Stimulated activated CD4-positive, alpha-beta T cell treated with anti-CD3 and anti-CD28 coated beads, Interleukin-1b, Interleukin-23, amount 100 ng/mL, for 24 hours (primary cell): ENCODE measurements at places on chromosomes 5 and 9.

DNA sequence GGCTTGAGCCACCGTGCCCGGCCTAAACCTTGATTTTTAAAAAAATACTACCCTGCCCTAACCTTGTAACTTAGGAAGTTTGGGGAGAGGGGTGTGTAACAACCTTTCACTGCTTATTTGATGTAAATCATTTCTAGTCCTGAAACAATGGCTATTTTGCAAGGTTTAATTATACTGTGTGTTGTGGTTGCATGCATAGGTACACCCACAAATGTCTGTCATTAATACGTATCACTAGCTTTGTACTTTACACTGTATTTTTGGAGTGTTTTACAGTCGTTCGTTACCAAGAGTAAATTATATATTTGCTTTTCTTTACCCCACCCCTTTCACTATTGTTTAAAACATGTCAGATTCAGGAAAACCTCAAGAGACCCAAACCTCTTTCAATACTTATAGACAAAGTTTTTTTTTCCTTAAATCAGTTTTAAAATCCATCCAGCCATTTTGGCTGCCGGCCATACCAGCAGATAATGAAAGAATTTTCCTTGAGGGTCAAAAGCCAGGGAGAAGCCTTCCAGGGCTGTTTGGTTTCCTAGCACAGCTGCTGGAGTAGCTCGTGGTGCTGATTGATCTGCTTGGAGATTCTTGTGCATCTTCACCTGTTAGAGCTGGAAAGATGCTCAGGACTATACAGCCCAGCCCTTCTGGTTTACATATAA, 50.7 kb downstream of the DOCK8 start:
- no peak for DNase-seq

- DNase-seq = no peak
These were observed 5.1 kb downstream of the GLRX start for GRCh38 chr5:95817430-95817829.

DNA sequence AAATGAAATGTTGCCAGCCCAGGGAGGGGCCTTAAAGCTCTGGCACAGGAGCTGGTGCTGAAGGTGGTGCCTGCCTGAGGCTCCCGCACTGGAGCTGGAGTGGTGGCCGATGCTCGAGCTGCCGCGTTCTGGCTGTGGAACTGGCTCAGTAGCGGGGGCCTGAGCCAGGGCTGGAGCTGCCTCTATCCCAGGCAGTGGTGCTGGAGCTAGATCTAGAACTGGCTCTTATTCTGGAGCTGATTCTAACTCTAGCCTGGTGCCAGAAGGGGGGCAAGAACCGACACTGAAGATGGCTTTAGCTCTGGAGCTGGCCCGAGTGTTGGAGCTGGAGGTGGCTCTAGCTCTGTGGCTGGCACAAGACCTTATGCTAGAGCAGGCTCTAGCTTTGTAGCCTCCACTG, 19.2 kb downstream of the OBP2B start:
- no peak for DNase-seq

GRCh38 chr5:66551945-66552344, 44.2 kb upstream of the MAST4 start:
- no peak for DNase-seq

- DNase-seq = no peak
These were observed 178.0 kb downstream of the RFK start for GRCh38 chr9:76216161-76216649.

DNA sequence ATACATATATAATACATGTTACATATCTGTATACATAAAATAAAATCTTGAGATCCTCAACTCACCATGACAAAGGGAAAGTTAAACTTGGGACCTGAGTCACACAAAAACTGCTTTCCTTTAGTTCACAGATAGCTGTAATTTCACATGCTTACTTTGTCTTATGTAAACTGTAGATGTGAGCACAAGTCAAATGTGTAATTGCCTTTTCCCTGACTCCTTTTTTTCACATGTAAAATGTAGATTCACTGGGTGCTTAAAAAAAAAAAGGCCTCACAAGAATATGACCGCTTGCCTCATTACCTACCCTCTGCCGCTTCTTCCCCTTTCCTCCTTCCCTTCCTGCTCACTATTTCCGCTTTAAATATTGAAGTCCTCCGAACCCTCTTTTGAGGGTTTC, 21.9 kb upstream of the FAM169A start:
- DNase-seq = no peak

- DNase-seq = peak; percentile 19
These were observed 31.4 kb upstream of the EGFL7 start for GRCh38 chr9:136631038-136632000.

GRCh38 chr5:124234022-124234769, 512.2 kb downstream of the ZNF608 start:
- DNase-seq = no peak

GRCh38 chr9:130461218-130461630, 16.5 kb downstream of the ASS1 start:
- DNase-seq = peak; percentile 72

GRCh38 chr5:3348576-3349535, 246.8 kb upstream of the IRX1 start:
- no peak for DNase-seq

GRCh38 chr5:179271428-179271734, 73.9 kb downstream of the ADAMTS2 start:
- no peak for DNase-seq

- DNase-seq = no peak
These were observed 12.9 kb downstream of the FLT4 start for GRCh38 chr5:180636403-180637075.

GRCh38 chr5:10860645-10861422, 99.8 kb upstream of the DAP start:
- no peak for DNase-seq

- no peak for DNase-seq
These were observed 80.3 kb downstream of the ENC1 start for GRCh38 chr5:74560245-74560644.

- DNase-seq = no peak
These were observed 72.4 kb upstream of the ZNF622 start for GRCh38 chr5:16538006-16538405.

DNA sequence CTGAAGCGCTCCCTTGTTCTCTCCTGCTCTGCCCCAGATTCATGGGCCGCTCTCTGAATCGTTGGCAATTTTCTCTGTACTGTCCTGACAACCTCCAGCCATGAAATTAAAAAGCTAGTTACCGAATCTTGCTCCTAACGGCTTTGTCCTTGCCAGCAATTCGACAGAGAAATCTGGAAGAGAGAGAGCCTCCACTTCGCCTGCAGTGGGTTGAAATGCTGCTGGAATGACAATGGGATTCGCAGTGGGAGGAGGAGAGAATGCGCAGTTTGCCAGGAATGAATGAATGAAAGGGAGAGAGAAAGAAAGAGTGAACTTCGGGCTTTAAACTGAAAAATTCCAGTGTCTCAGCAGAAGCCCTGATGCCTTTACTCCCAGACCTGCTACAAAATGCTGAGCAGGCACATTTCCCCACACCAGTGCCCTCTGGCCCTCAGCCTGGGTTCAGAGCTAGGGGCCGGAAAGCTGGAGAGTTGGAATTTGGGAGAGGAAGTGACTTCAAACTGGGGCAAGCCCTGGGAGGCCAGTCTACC, 11.5 kb upstream of the BOD1 start:
- DNase-seq = no peak

DNA sequence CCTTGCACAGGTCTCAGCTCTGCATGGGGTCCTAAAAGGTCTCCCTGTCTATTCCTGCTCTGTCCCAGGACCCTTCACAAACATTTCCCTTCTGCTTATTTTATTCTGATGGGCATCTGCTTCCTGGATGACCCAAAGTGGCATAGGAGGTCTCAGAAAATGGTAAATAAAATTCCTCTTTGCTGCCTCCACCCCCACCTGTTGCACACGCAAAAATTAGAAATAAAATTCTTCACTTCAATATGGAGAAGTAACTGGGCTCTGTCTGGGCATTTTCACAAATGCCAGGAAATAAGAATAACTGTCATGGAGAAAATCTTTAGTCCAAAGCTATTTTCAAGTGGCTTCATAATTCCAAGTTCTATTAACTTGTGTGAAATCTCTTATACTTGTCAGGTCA, 106.6 kb upstream of the MAP1B start:
- no peak for DNase-seq

DNA sequence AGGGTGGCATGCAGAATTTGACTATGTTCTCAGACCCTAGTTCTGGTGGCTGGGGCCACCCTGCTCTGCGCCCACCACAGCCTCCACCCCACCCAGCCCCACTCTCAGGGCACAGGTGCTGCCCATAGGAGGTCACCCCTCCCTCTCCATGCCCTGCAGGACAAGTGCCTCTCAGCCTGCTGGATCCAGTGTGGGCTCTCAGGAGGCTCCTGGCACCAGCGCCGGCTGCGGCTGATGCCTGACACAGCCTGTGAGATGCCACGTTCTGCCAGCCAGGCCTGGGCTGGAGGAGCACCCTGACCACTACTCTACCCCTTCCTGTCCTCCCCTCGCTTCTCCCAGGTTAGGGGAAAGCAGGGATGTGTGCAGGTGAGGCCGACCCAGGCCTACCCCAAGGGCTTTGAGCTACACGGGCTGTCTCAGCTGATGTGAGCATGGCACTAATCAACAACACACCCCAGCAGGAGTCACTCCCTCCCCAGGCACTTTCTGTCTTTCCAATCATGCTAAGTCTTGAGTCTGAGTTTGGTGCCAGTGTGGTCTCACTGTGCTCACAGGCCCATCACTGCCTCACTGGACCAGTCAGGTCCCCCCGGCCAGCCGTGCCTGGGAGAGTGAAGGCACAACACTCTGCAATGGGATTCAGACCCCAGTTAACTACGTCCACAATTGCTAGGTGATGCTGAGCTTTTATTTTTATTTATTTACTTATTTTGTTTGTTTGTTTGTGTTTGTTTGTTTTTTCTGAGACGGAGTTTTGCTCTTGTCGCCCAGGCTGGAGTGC, 12.1 kb upstream of the BARX1 start:
- no peak for DNase-seq

DNA sequence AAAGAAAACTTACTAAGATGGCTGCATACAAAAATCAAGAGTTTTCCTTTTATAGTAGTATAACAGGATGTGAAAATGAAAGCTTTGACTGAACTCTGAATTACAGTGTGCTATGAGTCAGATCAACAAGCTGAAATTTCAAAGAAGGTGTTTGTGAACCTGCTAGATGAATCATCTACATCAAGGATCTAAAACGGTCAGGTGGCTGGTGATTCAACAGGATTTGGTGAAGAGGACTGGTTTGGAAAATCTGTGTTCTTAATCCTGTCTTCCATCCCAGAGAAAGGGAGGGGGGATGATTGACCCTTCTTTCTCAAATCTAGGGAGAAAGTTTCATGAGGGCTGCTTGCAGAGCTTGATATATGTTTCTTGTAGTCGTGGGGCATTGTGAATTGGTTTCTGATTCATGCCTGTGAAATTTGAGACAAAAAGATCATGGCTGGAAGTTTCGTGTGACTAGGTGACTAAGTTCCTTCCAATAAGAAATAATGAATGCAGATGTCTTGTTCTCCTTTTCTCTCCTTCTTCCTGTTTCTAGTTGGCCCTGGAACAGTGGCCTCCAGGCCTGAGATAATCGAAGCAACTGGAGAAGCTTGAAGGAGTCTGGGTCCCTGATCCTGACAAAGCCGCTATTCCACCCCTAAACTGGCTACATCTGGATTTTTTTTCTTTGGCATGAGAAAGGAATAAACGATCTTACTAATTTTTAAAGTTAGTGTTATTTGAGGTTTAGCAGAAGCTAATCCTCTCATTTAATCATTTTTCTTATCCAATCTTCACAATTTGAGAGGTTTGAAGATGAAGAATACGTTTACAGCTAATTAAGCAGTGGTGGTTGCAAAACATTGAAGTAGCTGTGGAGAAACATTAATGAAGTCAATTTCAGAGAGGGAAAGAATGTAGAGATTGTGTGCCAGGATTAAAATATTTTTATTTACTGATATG, 67.2 kb downstream of the MRPS30 start:
- no peak for DNase-seq

DNA sequence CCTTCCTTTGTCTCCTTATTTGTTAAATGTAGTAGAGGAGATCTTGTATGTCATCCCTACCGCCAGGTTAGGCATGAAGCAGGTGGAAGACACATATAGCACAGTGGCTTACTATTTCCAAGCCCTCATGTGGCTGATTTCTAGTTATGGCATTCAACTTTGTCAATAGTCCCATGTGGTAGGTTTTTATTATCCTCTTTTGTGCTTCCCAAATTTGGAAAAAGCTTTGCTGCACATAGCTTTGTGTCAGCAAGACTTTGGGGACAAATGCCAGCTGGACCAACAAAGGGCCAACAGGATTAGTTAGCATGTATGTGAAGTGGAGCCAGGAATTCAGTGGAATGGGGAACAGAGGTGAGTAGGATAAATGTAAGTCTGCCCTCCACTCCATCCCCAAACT, 276.3 kb downstream of the PSAT1 start:
- DNase-seq = no peak

GRCh38 chr9:37732952-37733351, 20.7 kb upstream of the TRMT10B start:
- DNase-seq = no peak

GRCh38 chr5:124660229-124661093, 86.0 kb downstream of the ZNF608 start:
- DNase-seq = no peak

DNA sequence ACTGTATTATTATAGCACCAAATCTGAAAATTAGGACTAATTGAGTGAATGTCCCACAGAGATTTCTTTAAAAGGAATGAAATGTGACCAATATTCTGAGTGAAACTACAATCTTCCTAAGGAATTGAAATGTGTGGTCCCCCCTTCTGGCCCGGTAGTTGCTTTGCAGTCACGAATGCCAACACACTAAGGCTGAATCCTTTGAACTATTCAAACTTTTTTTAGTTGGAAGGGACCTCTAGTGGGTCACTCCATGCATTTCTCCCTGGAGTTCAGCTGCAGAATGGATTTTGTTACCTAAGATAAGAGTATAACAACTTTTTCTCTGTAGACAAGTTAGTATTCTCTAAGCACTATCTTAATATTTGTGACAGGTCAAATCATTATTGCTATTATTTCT, 2.8 kb downstream of the CDH6 start:
- DNase-seq = no peak

DNA sequence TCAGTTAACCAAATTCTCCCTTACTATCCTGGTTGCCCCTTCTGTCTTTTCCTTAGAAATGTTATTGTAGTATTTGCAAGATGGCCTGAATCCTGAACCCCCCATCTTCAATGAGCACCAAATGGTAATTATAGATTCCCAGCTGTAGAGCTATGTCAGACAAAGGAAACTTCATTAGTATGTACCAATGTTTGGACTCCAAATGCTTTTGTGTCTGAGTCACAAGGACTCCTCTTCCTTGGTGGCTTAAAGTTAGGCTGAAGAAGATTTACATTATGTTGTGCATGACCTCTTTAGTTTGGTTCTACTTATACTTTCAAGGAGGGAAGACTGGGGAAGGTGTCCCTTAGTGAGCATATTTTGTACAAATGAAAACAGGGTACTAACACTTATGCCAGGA, 105.9 kb upstream of the CDKN2B start:
- no peak for DNase-seq

- DNase-seq = no peak
These were observed 24.2 kb downstream of the CLPTM1L start for GRCh38 chr5:1320436-1321344.

DNA sequence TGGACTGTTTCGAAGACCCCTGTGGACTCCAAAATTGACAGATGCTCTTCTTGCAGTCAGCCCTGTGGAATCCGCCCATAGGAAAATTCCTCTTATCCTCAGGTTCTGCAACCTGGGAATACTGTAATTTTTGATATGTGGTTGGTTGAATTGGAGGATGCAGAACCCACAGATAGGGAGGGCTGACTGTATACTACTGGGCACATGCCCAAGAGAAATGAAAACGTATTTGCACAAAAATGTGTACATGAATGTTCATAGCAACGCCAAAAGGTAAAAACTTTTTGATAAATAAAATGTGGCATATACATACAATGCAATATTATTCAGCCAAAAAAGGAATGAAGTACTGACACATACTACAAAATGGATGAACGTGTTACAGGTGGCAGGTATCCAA, 1.9 kb upstream of the SNAPC3 start:
- no peak for DNase-seq

- no peak for DNase-seq
These were observed 32.1 kb upstream of the SARDH start for GRCh38 chr9:133770076-133770777.
